ENCODE measurements at places on chromosomes 3 and 15.

DNA sequence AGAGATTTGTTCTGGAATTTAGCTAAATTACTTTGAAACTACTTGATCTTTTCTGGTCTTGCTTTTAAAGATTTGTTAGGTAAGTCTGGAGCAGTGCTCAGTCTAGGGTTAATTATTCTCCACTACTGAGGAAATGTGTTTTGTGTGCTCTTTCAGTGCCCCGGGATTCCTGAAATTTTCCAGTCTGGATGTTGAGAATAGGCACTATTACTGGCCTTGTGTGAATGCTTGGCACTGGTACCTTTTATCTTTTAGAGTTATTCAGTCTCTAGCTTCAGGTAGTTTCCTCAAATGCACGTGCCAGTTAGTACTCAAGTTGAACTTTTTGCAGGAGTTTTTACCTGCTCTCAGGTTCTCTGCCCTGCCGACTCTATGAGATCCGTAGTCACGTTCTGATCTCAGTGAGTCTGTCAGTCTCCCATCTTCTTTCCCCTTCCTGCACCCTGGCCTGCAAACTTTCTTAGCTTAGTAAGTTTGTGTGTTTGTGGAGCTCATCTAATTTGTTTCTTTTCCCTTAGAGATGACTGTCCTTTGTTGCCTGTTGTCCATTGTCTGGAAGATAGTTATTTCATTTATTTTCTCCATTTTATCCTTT lies 39.5 kb downstream of the TCF12 start:
- no peak for DNase-seq

GRCh38 chr3:157263027-157263426 lies 103.1 kb upstream of the CCNL1 start:
- DNase-seq: no peak

DNA sequence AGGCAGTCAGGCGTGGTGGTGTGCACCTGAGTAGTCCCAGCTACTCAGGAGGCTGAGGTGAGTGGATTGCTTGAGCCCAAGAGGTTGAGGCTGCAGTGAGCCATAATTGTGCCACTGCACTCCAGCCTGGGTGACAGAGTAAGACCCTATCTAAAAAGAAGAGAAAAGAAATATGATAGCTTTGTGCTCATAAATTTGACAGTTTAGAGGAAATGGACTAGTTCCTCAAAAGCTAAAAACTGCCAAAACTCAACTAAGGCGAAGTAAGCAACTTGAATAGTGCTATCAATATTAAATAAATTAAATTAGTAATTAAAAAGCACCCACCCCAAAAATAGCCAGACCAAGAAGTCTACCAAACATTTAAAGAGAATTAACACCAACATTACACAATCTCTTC lies 24.5 kb upstream of the SLC15A2 start:
- no peak for DNase-seq

DNA sequence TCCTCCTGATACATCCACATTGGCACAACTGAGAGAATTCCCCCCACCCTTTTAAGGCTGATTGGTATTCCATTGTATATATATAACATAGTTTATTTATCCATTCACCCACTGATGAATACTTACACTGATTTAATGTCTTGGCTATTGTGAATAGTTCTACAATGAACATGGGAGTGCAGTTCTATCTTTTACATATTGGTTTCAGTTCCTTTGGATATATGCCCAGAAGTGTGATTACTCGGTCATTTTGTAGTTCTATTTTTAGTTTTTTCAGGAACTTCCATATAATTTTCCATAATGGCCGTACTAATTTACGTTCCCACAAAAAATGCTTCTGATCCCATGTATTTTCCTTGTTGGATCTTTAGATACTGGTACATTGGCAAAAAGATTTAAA lies 135.3 kb downstream of the FMN1 start:
- DNase-seq: no peak

DNA sequence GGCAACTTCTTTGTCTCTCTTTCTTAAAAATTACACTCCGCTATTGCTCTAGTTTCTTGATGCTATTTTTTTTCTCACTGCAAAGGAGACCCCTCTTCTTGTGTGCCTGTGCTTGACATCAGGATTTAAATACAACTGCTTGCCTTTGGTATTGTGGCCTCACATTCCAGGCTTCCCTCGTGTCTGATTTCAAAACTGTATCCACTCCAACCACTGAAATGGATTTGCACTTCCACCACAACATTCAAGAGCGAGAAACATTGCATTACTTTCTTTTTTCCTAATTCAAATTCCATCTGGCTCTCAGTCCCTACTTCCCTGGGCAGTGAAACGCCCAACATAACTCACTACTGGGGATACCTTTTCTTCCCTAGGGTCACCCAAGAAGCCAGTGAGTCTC lies 50.4 kb upstream of the PXYLP1 start:
- DNase-seq: no peak

DNA sequence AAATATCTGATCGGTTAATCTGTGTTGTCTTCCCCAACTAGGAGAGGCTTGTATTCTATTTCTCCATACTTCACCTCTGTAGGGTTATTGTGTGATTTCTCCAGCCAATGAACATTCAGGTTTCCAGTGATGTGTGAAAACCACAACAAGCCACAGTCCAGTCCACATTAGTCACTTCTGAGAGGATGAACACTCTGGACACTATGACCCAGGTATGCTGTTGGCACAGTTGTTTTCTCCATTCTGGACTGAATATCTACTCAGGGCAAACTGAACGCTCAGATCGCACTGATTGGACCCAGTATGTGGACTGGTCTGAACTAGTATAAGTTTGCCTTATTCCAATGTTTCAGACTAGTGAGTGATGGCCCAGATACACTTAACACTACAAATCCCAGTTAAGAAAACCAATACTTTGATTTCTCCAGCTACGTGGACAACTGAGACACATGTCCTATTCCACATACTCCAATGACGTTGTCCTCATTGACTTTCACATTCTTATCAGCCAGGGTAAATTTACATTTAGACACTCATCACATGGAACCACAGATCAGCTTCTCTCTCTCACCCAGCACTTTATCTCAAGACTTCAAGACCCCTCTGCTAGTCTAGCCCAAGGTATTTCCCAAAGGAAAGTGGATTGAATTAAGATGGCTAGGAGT lies 587.4 kb upstream of the SGO1 start:
- DNase-seq: no peak

Data from activated T-cell treated with anti-CD3 and anti-CD28 coated beads, Interleukin-2, amount 50 U/mL, for 1 hour (primary cell).